Right renal pelvis (tissue), 4 donors: ENCODE measurements at places on chromosomes 16 and 17. TPM values are rescaled to one million over a fixed set of nuclear protein-coding genes. Genes with fewer than 3 reads are reported as not detected.

Gene CLDN9
- polyA plus RNA-seq = 3.1 TPM

Gene SYNGR3
- polyA plus RNA-seq = 2.6 TPM

DNA sequence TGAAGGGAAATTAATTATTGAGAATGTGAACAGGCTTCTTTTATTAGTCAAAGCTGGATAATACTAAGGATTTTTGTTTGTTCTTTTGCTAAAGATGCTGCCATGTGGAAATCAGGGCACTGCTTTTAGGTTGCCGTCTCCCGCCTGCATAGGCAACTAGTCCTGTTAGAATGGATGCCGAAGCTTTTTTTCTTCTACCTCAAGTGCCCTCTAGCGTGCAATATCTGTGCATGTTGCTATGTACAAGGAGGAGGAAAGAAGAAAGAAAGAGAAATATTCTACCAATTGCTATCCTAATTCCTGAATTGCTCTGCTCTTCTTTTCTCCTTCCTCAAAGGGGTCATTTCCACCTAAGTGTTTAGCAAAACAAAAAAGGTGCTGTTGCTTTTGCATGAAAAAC, 5.2 kb upstream of the CDH8 start:
- DNase-seq = no peak

- no peak for DNase-seq
These were observed 117.1 kb upstream of the ZNF750 start for GRCh38 chr17:82956726-82957468.

GRCh38 chr16:12587646-12588277, 215.9 kb downstream of the CPPED1 start:
- no peak for DNase-seq

GRCh38 chr16:14566599-14566998, 63.5 kb downstream of the PARN start:
- DNase-seq = no peak
